Activated CD4-positive, alpha-beta T cell treated with anti-CD3 and anti-CD28 coated beads, Interleukin-2, amount 50 U/mL, for 48 hours (primary cell): ENCODE measurements at places on chromosomes 4 and X.

DNA sequence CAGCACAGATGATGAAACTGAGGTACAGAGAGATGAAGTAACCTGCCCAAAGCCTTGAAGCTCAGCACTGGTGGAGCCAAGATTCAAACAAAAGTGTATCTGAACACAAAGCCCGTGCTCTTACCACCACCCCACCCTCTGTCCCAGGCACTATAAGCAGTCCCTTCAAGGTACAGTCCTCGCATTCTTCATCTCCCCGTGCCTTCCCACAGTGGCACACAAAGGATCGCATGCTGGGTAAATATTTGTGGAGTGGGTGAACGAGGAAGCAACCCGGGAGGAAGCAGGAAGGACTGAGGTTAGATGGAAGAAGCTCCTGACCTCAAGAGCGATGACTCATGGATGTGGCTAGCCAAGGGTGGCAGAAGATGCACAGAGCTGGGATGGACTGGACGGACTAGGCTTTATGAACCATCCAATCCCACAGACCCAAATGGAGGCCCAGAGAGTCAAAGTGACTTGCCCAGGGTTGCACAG lies 18.4 kb downstream of the IQSEC2 start:
- DNase-seq, result peak; percentile 20

GRCh38 chr4:119110121-119110520 lies 25.5 kb upstream of the MYOZ2 start:
- DNase-seq, result no peak

DNA sequence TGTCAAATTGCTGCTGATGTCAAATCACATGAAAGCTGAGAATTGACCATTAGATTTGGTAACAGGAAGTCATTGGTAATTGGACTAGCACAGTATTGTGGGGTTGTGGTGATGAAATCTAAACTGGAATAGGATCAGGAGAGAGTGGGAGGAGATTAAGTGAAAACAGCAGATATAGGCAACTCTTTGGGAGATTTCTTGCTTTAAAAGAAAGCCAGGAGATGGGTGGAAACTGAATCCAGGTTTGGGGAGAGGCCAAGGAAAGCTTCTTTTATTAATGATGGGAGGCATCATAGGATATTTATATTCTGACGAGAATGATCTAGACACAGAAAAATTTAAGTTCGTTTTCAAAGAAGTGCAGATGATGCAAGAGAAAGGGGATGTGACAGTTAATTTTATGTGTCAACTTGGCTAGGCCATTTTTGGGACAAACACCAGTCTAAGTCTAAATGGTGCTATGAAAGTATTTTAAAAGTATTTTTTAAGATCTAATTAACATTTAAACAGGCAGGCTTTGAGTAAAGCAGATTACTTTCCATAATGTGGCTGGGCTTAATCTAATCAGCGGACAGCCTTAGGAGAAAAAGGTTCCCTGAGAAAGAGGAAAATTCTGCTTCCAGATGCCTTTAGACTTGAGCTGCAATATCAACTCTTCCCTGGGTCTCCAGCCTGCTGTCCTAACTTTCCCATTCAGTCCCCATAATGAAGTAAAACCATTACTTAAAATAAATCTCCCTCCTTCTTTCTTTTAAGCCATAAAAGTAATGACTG lies 24.7 kb downstream of the SEC24D start:
- no peak for DNase-seq

DNA sequence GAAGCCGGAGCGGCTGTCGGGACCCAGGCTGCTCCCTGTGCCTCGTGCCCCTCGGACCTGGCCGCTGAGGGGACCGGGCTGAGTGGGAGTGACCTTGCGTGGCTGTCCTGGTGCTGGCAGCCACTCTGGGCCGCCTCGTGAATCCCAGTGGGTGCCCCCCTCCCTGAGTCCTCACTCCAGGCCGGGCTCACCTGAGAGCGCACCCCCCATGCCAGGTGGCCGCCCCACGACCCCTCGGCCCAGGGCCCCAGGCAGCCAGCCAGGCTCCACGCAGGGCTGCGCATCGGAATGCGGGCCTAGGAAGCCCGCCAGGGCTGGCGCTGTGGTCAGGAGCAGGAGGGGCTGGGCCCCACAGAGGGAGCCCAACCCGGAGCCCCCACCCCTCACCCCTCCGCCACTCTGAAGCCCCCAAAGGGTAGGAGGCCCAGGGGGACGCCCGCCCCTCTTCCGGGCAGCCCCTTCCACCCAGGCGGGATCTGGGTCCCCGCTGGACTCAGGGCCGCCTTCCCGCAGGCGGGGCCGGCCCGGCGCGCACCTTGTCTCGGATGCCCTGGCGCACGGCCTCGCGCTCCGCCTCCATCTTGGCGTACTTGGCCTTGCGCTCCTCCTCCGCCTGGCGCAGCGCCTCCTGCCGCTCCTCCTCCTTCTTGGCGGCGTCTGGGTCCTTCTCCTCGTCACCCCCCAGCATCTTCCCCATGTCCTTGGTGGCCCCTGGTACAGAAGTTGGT lies 33.9 kb downstream of the CPLX1 start:
- DNase-seq, result peak; percentile 60

DNA sequence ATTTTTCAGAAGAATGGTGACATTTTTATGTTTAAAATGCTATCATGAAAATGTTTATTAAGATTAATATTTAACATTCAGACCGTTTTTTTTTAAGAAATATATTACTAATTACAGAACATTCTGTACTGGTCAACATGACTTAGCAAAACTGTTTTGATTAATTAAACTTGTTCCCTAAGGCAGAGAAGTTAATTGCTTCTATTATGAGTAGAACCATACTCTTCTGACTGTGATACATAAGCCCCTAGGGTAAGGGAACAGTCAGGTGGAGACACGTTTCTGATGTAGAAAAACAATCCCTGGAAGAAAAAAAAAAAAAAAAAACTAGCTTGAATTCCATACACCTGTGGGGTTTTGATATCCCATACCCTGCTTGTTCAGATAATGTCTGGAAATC lies 97.4 kb downstream of the GPM6A start:
- no peak for DNase-seq
